A549 treated with CpdA at 1 μM for 4 hours (cell line): ENCODE measurements at places on chromosomes 2 and 18. TPM values are rescaled to one million over a fixed set of nuclear protein-coding genes. Genes with fewer than 3 reads are reported as not detected.

SERPINB10 gene
- not detected in 5 replicates for total RNA-seq

CARF gene
- 0.47 to 1.4 TPM (median 1.3 TPM) in 5 replicates for total RNA-seq

CHST9 gene
- total RNA-seq: not detected in 5 replicates

KCNE4 gene
- 0.84 to 1.5 TPM (median 1.0 TPM) in 5 replicates for total RNA-seq

HEATR5B gene
- 6.2 to 8.0 TPM (median 7.0 TPM) in 5 replicates for total RNA-seq

SERPINB2 gene
- 0.06 to 0.08 TPM (median 0.07 TPM) in 3 of 5 replicates, not detected in the others for total RNA-seq

IL37 gene
- not detected in 5 replicates for total RNA-seq

B3GNT7 gene
- 1.4 to 1.8 TPM (median 1.6 TPM) in 5 replicates for total RNA-seq

PTPRN gene
- 0.86 to 2.1 TPM (median 0.92 TPM) in 5 replicates for total RNA-seq

MOCOS gene
- total RNA-seq: 2.7 to 4.6 TPM (median 2.7 TPM) in 5 replicates

FER1L5 gene
- not detected in 5 replicates for total RNA-seq

CD207 gene
- not detected in 5 replicates for total RNA-seq

EVX2 gene
- total RNA-seq: not detected in 5 replicates

CFAP221 gene
- 0.25 to 0.92 TPM (median 0.34 TPM) in 5 replicates for total RNA-seq

MREG gene
- 4.8 to 6.0 TPM (median 5.3 TPM) in 5 replicates for total RNA-seq

DYNC2LI1 gene
- total RNA-seq: 12.4 to 20.2 TPM (median 13.1 TPM) in 5 replicates

LYG2 gene
- total RNA-seq: not detected in 5 replicates

PDCL3 gene
- total RNA-seq: 36.6 to 52.4 TPM (median 38.8 TPM) in 5 replicates

ATOH8 gene
- total RNA-seq: 4.2 to 6.6 TPM (median 4.5 TPM) in 5 replicates

SOCS6 gene
- total RNA-seq: 27.8 to 32.4 TPM (median 31.2 TPM) in 5 replicates

BCL2 gene
- total RNA-seq: 0.52 to 0.73 TPM (median 0.58 TPM) in 5 replicates

COL6A3 gene
- total RNA-seq: 0.02 to 0.25 TPM (median 0.10 TPM) in 5 replicates

NBAS gene
- total RNA-seq: 16.5 to 18.2 TPM (median 17.3 TPM) in 5 replicates

COLEC12 gene
- 0.03 to 0.07 TPM (median 0.06 TPM) in 3 of 5 replicates, not detected in the others for total RNA-seq

ANKRD23 gene
- total RNA-seq: 1.0 to 2.9 TPM (median 1.8 TPM) in 5 replicates

RESP18 gene
- not detected in 5 replicates for total RNA-seq

ABCG8 gene
- not detected in 5 replicates for total RNA-seq

TRAK2 gene
- total RNA-seq: 11.2 to 15.7 TPM (median 12.7 TPM) in 5 replicates

LYPD6B gene
- total RNA-seq: not detected in 5 replicates
